ENCODE measurements at places on chromosomes 12 and 14.

- no peak for DNase-seq
These were observed 172.1 kb downstream of the MSRB3 start for GRCh38 chr12:65450625-65451024.

DNA sequence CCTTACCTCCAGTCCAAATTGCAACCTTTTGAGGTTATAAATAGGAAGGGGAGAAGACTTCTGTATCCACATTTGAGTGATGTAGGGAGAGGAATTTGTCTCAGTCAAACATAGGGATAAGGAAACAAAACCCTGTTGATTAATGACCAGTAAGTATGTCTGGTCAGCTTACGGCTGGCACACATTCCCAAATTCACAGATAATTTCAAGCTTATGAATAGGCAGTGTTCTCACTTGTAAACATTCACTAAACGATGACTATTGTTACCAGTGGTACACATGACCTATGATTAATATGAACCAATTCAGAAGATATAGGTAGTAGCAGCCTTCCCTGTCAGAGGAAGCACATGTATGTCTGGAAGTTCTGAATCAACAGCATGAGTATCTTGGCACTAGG lies 33.0 kb upstream of the SLC5A8 start:
- DNase-seq: no peak

GRCh38 chr12:32644431-32644830 lies 34.7 kb upstream of the DNM1L start:
- no peak for DNase-seq

GRCh38 chr12:40946612-40947194 lies 241.4 kb upstream of the PDZRN4 start:
- peak; percentile 11 for DNase-seq

- no peak for DNase-seq
These were observed 97.0 kb downstream of the BEGAIN start for GRCh38 chr14:100490252-100490651.
